ENCODE measurements at places on chromosomes 13 and 19. TPM values are rescaled to one million over a fixed set of nuclear protein-coding genes. Genes with fewer than 3 reads are reported as not detected.

DNA sequence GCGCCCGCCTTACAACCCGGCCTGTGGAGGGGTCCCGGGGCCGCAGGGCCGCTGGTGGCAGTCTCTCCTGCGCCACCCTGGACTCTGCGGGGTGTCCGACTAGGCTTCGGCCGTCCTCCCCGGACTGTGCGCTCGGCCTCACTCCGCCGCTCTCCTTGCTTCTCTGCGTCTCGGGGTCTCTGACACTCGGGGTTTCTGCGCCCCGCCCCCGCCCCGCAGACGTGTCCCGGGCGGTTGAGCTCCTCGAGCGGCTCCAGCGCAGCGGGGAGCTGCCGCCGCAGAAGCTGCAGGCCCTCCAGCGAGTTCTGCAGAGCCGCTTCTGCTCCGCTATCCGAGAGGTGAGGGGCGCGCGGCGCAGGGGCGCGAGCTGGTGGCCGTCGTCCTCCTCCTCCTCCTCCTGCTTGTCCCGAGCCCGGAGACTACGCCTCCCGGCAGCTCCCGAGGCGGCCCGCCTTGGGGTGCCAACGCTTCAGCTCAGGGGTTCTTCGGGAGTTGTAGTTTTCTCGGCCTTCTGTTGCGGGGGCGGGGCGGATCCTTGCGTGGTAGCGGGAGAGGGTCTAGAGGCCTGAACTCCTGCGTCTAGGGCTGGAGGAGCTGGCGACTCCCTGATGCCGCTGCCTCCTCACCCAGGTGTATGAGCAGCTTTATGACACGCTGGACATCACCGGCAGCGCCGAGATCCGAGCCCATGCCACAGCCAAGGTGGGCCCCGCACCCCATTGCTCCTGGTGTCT lies 627 bp downstream of the LIN7B start:
- peak; percentile 81 for DNase-seq

GRCh38 chr19:48351341-48351752 lies 12.4 kb downstream of the TMEM143 start:
- peak; percentile 70 for DNase-seq

Gene KCNC3
- polyA plus RNA-seq: 1.6 TPM

Gene SSC5D
- polyA plus RNA-seq: 5.1 TPM

- DNase-seq: peak; percentile 99
Measured at GRCh38 chr19:40444000-40444824, at the start of gene SERTAD3. SERTAD3 (minus strand) TSS chr19:40444335; CDS start chr19:40442080, 2,255 bp downstream.

Data from hepatocyte (in vitro differentiated cells).